ENCODE measurements at places on chromosomes 3 and 15.

DNA sequence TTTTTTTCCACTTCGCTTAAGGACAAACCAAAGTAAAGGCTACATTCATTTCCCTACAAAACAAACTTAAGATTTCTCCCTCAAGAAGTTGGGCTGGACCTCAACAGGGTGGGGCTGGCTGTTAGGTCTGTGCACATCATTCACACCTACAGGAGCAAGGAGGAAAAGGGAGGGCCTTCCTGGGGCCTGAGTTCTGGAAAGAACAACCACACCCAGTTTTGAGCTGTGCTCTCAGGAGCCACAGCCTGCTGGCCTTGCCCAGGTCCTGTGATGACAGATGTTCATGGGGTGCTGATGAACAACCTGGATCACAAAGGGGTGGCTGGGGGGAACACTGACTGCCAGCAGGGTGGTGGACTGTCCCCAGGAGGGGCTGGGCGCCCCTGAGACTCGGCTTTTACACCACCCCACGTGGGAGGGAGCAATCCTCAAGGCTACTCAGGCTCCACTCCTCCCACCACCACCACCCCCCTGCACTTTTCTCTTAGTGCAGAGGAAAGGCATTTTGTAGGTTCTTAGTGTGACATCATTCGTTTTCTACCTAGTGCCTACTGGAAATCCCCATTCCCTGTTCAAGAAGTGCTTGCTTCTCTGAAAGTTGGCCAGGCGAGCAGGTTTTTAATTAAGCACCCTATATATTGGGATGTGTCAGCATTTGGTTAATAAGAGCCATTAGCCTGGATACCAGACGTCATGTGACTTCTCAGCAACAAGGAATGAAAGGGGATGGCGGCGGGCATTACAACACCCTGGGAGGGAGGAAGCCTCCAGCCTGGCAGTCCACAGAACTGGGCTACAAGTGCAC, 35.7 kb downstream of the CCNB2 start:
- no peak for DNase-seq

GRCh38 chr15:100849021-100849854, 30.4 kb upstream of the ALDH1A3 start:
- DNase-seq = peak; percentile 66

DNA sequence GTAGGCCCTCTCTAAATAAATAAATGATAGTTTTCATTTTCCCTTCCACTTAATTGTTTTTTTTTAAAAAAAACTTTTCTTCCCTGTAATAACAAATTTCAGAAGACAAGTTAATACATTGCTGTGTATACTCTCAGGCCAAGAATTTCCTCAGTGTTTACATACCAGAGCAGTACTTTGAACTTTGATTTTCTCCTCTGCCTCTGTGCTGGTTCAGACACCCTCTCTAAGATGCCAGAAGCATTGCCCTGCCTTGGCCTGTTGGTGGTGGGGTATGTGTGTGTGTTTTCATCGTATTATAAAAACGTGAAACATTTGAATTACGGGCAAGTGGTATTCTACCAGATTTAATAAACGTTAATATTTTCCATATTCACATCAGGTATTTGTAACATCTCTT, 70.1 kb downstream of the SMAD3 start:
- DNase-seq = no peak

- no peak for DNase-seq
Measured at GRCh38 chr3:147462856-147463255, 53.7 kb downstream of the ZIC1 start.

- no peak for DNase-seq
Measured at GRCh38 chr15:50113992-50114780, 4.8 kb downstream of the ATP8B4 start.

GRCh38 chr3:188183452-188183851, 29.5 kb downstream of the LPP start:
- no peak for DNase-seq

DNA sequence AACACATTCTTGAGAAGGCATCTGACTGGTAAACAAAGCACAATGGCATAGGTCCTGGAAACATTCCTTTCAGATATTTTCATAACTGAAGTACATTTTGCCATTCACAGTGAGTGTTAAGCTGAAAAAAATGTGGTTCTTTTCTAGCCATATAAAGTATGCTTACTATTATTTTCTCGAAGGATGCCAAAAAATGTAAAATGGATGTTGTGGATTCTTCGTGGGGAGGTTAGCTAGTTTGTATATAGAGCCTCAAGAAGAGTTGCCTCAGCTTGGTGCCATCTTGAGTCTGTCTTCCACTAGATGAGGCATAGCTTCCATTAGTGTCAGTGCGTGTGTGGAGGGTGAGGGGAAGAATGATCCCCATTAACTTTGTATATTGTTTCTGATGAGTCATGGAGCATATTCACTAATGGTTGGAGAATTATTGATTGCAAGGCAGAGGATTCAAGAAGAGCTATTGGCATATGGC, 4.1 kb downstream of the MBNL1 start:
- no peak for DNase-seq

DNA sequence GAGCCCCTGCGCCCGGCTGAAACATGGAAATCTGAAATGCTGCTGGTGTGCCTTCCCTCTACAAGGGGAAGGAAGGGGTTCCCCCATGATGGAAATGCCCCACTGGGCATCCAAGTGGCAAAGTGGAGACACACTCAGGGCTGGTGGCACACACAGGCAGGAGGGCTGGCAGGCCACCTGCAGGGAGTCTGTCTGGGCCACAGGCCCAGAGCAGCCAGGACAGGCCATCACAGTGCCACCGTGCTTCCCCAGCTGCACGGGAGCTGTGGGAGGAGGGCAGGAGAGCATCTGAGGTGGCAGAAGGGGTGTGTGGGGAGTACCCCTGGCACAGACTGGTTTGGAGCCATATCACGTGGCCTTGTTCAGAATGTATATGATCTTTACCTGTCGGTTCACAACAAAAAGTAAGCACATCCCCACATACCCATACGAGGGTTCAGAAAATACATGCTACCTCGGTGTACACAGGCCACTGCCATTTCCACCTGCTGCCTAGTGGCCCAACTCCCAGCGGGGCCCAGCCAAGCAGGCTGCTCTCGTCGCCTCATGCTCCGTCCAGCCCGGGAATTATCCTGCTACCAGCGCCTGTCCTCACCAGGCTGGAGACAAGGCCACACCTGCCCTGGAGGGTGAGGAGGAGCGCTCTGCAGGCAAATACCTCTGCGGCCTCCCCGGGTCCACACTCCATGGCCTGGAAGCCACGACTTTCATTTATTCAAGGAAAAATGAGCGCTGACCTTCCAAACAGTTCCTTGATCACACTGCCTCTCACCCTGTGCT, 22.6 kb upstream of the DUSP7 start:
- DNase-seq = no peak

GRCh38 chr15:94704421-94704820, 473.1 kb downstream of the MCTP2 start:
- DNase-seq = no peak

DNA sequence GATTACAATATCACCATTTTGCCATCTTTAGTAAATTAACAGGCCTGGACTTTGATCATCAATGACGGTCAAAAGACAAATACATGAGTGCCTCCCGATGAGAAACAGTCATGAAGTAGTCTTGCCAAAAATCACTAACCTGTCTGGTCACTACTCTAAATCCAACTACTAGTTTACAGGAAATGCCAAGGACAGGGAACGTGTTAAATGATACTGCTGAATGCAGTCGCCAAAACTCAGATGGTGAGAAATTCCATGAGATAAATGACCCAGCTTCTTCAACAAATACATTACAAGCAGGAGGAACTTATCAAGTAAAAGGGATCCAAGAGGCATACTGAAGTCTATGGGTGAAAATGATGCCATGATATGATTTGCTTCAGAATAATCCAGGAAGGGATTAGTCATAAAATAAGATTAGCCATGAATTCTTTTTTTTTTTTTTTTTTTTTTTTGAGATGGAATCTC, 35.8 kb upstream of the ATP13A3 start:
- no peak for DNase-seq

- no peak for DNase-seq
Measured at GRCh38 chr15:42082823-42083604, 11.3 kb downstream of the PLA2G4D start.

GRCh38 chr3:98343647-98344507, 9.8 kb upstream of the OR5K4 start:
- no peak for DNase-seq

- no peak for DNase-seq
Measured at GRCh38 chr3:53242642-53243041, 13.2 kb downstream of the TKT start.

DNA sequence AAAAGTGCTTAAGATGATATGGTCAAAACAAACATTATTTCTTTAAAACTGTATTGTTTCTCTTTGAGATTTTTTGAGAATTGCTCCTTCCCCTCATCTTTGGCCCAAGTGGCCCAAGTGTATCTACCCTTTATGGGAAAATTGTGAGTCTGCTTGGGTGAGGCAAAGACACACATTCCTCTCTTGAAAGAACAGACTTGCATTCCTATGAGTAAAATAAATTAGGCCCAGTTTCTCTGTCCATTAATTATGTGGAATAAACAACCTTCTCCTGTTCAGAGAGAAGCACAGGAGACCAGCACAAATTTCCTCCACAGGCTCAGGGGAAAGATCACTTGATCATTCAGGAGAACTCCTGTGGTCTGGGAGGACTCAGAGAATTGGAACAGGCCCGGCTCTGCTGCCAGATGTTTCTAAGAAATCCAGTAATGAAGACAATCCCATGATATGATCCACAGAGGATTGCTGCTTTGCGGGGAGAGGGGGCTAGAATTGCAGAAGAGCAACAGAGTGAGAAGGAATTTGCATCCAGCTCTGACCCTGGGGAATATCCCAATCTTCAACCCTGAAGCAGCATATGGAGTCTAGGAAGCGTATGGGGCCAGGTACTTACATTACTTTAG, 53.8 kb upstream of the BOC start:
- no peak for DNase-seq
